ENCODE measurements at places on chromosomes 16 and 17.

- DNase-seq: no peak
Observed at GRCh38 chr16:26269673-26270072, 577.9 kb downstream of the HS3ST4 start.

DNA sequence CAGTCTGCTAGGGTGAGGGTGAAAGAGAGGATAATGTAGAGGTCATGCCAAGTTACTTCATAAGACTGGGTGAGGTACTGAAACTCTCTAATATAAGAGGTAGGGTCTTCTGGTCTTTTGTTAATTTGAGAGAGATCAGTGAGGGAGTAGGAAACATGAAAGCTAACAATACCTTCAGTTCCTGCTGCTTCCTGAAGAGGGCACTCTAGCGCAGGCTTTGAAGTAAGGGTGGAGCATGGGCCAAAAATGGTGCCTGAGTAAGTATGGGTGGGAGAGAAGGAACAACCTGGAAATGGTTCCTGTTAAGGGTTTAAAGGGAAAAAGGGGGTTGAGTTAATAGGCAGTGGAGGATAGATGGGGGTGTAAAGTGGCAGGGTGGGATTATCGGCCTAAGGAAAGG, 2449.5 kb downstream of the TP53TG3F start:
- DNase-seq: no peak

DNA sequence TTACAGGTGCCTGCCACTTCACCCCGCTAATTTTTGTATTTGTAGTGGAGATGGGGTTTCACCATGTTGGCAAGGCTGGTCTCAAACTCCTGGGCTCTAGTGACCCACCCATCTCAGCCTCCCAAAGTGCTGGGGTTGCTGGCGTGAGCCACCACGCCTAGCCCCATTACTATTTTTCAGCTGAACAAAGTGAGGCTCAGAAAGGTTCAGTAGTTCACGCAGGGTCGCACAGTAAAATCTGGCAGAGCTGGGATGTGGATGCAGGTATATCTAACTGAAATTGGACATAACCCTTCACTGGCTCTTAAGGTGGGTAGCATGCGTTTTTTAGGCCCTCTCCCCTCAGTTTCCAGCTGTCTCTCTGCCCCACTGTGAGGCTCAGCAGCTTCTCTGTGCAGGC, 7.2 kb downstream of the AQP8 start:
- no peak for DNase-seq

DNA sequence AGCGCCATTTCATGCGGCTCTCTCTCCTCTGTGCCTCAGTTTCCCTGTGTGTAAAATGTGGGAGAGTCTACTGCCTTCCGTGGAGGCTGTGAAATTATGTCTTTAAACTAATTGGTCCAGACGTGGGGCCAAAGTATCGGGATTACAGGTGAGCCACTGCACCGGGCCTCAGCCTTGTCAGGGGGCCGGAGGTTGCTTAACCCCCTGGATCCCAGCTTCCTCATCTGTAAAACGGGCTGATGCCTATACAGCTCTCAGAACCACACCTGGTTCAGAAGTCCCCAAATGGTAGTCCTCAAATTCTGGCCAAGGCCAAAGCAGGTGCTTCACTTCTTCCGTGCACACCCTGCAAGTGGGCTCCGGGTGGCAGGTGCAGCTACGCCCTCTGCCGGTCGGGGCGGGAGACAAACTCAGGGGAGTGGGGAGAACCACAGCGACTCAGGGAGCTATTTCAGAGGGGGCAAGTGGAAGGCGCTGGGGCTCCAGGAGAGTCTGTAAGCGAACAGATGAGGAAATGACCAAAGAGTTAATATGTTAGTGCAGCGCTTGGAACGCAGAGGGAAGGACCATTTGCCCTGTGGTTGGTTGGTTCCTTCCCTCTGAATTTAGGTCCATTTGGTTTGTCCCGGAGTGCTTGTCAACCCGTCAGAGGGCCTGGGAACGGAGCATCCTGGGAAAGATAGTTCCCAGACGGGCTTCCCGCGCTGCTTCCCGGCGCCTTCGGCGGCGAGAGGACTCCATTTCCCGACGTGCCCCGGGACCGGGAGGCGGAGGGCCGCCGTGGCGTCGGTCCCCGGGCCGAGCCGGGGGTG, at the start of gene MGRN1:
Gene MGRN1 (plus strand): TSS at position 812 of the 812 bp plus-strand sequence. CDS start 135 bp downstream, outside the sequence.
- peak; percentile 99 for DNase-seq

GRCh38 chr17:76331083-76331482, 22.6 kb downstream of the PRPSAP1 start:
- no peak for DNase-seq

DNA sequence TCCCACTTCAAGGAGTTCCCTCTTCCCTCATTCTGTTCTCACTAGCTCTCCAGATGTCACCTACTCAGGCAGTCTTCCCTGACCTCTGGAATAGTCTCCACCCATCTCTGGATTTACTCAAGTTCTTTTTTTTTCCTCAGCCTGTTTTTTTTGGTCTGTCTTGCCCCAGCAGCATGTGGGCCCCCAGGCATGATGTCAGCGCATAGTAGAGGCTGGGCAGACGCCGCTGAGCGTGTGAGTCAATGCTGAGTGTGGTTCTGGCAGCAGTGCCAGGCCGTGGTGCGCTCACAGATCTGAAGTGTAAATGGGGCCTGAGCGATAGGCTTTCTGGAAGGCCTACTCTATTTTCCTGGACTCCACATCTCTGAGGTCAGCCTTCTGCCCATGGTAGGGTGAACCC, 2.7 kb upstream of the KCNJ18 start:
- no peak for DNase-seq

DNA sequence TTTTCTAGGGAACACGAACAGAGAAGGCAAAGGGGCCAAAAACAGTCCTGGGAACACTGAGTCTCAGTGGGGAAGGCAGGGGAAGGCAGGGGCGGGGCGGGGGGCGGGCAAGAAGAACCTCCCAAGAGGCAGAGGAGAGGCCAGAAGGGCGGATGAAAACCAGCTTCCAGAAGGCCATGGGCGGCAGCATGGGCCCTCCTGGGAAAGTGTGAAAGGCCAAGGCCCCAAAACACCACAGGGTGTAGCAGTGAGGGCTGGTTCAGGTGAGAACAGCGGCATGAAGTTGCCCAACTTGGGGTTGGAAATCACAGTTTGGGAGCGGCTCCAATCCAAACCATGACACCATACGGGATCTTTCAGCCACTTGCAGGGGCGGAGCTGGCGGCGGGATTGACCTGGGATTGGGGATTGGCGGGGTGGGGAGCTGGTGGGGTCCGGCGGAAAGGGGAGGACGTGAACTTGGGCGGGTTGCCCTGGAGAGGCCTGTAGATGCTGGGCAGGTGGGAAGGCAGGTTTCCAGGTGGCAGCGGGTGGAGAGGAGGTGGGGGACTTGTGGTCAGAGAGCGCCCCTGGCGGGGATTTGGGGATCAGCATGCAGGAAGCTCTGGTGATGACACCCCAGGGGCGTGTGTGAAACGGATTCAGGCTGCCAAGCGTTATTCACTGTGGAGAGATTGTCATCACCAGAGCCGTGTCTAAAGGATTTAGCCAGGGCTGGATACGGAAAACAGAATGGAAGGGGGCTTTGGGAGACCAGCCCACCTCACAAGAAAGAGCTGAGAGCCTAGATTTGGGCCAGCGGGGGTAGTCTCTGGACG, 80.9 kb downstream of the ARHGAP23 start:
- DNase-seq: peak; percentile 91

All from mesenchymal stem cell (in vitro differentiated cells and primary cell).